NT2/D1 (cell line): ENCODE measurements at places on chromosomes 6 and 20.
A peak's percentile ranks its signal among the peaks of the same experiment; 100 is the strongest.

DNA sequence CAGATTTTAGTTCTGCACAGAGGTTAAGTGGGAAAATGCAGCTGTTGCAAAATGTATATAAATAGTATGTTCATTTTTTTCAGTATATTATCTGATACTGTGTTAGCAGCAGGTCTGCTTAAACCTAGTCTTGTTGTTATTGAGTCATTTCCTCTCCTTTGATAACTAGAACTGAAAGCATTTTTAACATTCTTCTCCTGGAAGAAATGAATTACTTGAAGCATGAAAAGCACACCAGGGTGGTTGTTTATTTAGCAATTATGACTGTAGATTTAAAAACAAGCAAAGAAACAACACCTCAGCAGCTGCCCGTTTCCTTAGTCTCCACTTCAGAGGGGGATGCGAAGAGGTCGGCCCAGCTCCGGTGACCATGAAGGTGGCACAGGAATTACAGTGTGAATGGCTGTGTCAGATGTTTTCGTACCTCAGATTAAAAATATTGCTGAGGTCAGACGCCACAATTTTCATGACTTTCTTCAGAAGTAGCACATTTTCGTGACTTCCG lies 53.5 kb downstream of the GOPC start:
- DNase-seq, result no peak

DNA sequence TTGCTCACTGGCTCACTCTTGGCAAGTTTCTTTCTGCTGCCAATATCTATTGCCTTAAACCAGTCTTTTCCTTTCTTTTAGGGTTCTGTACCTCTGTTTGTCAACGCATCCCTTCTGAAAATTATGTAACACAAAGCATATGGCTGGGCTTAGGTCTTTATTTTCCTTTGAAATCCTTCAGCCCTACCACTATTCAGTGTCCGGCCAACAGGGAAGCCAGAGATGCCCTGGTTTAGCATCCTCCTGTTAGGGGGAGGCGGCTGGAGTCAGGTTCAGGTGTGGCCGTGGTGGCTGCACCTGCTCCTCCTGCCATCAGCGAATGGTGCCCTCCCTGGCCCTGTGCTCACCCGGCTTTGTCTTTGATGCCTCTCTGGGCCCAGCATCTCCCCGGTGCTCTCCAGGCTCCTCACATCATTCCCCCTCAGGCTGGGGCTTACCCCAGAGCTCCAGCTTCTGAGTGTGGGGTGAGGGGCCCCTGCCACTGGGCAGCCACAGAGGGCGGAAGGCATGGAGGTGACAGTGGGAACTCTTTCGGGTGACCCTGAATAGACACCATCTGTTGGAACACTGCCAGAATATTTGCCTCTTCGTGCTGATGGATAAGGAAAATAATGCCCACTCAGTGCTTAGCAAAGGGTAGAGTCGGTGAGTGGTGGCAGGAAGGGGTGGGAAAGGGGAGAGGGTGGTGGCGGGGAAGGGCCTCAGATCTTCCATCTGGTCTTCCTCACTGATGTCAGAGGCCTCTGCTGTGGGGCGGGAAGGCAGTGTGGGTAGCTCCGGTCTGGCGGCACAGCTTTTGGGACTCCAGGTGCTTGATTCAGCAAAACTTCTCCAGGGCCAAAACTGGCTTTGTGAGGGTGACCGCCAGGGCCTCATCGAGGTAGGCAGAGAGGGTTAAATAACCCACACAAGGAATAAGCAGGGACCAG lies 97.2 kb downstream of the DACT2 start:
- DNase-seq, result no peak

GRCh38 chr6:156954816-156955215 lies 177.6 kb downstream of the ARID1B start:
- DNase-seq, result no peak

- DNase-seq, result no peak
These were observed 15.4 kb downstream of the UNC93A start for GRCh38 chr6:167306401-167306998.

DNA sequence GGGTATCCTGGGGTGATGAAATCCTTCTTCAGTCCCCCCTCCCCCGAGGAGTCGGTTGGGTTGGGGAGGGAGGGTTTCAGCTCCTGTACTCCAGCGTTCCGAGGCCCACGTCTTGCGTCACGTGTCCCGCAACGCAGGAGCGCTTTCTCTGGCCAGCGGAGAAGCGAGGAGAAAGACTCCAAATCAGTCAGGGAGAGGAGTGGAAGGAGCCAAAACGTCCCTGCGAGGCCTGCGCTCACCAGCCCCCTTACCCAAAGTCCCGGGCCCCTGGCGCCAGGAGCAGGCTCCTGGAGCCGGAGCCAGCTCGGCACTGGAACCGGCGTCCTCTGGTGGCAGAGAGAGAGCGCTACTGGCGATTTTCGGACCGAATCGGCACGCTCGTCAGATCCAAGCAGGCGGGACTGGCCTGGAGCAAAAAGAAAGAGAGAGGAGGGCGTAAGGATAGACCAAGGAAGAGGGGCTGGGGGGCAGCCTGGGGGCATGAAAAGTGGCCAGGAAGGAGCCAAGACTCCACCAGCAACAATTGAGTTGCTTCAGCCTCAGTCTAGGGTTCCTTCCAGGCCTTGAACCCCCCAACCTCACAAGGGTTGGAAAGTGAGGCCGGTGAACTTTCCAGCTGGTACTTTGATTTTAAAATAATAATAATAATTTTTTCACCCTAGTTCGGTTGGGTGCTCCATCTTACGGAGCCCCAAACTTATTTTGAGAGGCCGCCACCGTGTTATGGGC lies at the start of gene GNAS:
Gene GNAS (plus strand): TSS at position 174 of the 729 bp plus-strand sequence.
- peak; percentile 87 for DNase-seq

- DNase-seq, result no peak
These were observed 25.1 kb upstream of the KIAA0408 start for GRCh38 chr6:127484212-127484863.

GRCh38 chr6:5967594-5967993 lies 39.1 kb downstream of the NRN1 start:
- no peak for DNase-seq

DNA sequence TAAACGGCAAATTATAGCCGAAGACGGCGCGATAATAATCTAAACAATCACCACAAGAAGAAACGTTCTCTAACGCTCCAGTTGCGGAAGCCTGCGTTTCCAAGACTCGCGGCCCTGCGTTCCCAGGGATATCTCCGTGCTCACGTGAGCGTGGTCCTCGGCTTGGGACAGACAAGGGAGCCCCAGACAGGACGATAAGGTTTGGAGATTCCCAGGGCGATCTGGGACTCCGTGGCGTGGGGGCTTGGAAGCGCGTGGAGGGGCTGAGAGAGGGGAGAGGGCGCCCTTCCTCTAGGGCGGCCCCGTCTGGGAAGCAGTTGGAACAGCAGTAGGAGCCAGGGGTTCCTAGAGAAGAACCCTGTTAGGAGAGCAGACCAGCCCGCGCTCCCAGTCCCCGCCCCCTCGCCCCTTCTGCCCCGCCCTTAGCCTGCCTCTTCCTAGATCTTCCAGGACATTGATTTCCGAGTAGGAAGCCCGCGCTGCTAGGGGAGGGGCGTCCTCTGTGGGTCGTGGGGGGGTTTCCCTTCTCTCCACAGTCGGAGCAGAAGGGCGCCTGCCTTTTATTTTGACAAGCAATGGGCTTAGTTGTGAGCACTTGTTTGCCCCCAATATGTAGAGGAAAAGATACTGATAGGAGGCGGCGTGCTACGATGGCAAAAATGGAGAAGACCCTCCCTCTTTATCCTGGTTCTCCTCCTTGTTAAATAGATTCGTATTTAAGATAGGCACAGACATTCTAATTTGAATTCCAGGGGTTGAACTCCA lies 10.6 kb downstream of the NRN1 start:
- no peak for DNase-seq

DNA sequence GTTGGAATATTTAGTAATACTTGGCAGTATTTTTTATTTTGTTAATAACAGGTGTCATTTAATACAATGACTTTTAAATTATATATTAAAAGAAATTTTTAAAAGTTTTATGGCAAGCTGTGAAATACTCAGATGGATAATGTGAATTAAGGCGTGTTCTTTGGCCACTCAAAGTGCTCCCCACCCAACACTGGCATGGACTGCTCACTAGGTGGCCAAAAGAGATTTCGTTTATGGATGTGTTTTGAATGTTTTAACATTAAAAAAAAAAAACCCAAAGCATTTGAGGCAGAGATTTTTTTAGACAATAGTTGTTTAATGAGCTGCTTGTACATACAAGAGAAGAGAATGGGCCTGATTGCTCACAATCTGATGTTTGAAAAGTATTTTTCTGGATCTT lies 86.5 kb downstream of the QKI start:
- DNase-seq, result no peak

DNA sequence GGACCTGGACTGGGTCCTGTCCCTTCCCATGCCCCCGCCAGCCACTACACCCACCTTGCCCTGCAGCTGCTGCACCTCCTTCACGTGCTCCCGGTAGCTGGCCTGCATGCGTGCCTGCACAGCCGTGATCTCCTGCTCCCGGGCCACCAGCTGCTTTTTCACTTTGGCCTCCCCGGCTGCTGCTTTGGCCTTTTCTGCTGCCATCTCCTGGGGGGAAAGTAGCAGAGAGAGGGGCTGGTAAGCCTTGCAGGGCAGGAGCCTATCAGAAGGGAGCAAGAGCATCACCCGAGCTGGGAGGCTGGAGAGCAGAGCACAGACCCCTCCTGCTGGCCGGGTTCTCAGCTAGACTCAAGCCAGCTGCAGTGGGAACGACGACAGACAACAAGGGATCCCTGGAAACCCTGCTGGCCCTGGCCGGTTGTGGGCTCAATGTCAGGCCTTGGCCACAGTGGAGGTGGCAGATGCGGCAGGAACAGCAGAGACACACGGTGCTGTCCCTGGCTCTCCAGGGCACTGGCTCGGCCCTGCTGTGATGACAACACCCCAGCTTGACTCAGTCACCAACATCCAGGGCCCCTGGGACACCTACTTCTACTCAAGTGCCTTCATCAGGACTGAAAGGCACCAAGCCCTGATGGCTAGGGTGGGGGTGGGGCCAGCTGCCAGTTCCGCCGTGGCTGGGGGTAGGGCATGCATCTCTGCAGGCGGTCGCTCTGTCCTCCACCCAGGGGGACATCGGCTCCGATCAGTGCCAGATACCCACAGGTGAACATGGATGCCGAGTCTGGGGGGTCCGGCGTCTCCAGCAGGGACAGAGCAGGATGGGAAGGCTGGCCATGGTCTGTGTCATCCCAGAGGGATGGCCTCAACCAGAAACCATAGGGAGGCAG lies 45.3 kb downstream of the RRBP1 start:
- DNase-seq, result no peak

DNA sequence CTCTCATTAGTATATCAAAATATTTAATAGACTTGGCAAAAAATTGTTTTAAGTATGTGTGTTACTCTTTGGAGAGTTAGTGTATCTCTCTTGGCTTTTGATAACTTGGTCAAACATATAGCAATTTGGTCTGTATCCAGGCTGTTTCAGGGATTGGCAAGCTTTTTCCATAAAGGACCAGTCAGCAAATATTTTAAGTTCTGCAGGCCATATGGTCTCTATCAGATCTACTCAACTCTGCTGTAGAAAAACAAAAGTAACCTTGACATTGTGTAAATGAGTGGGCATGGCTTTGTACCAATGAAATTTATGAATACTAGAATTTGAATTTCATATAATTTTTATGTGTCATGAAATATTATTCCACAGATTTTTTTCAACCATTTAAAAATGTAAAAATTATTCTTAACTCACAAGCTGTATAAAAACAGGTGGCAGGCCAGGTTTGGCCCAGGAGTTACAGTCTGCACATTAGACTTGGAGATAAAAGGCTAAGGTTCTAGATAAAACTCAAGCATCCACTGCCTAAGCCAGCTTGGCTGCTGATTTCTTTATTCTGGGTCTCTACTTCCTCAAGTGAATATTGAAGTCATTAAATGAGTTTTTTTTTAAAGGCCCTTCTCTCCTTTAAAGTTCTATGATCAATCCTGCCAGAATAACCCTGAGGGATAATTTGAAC lies 13.7 kb downstream of the GSTA4 start:
- no peak for DNase-seq

DNA sequence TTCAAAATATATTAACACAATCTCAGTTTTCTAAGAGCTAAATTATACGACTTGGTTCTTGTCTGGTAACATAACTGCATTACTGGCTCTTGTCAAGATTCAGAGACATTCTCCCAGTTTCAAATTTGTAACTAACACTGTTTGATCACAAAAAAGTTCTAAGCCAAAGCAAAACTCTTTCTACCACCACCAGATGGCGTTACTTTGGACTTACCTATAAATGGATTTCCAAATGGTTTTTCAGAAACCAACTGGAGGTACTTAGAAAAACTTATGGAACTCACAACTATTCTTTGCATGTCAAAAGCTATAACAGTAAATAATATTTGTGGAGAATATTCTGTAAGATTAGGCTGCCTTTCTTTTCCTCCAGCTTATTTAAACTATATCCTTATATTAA lies 34.2 kb upstream of the GFRAL start:
- DNase-seq, result no peak

DNA sequence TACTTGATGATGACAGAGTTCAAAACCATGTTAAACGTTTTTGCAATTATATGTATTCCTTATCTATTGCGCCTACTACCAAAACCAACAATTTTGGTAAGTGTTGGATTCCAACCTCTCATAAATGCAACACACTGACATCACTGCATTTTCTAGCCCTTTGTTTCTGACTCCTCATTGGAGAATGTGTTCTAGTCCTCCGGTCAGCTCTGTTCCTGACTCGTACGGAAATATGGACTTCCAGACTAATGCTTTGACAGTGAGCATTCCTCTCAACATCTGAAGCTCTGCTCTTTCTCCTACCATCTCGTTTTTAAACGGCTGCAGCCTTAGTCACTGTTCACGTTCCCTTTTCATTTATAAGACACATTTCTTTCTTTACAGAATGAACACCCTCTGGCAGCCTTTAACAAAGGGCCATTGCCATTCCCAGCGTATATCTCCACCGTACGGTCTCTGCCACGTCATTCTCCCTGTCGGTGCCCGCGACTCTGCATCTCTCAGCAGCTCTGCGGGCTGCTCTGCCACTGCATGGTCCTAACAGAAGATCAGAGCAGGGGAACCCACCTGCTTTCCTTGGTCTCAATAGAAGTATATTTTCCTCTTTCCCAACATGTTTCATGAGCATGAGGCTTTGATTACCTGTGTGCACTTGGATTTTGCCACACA lies 103.0 kb upstream of the SYNDIG1 start:
- DNase-seq, result no peak

GRCh38 chr6:5401845-5402738 lies 140.8 kb downstream of the FARS2 start:
- no peak for DNase-seq

- DNase-seq, result no peak
These were observed 30.2 kb downstream of the PKIB start for GRCh38 chr6:122640366-122640765.

DNA sequence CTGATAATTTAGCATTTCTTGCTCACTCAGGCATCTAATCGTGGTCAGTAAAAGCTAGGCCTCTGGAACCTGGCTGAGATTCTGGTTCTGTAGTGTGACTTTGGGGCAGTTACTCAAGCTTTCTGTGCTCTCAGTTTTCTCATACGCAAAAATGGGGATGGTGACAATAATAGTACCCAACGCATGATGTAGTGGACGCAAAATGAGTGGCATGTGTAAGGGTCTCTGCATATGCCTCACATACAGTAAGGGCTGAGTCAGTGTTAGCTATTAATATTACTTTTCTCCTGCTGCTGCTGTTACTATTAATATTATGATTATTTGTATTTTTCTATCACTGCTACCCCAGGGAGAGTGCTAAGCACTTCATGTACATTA lies 686 bp downstream of the GINS1 start:
- DNase-seq, result no peak

GRCh38 chr20:43984587-43984986 lies 69.9 kb downstream of the TOX2 start:
- DNase-seq, result no peak

- no peak for DNase-seq
These were observed 76.8 kb downstream of the MKKS start for GRCh38 chr20:10357061-10357708.

GRCh38 chr20:39103732-39104131 lies 141.6 kb downstream of the DHX35 start:
- no peak for DNase-seq

GRCh38 chr6:31723245-31723979 lies at the start of gene MPIG6B:
MPIG6B (plus strand) TSS chr6:31723373; CDS start chr6:31723384, 11 bp downstream.
- DNase-seq, result no peak
